Head of caudate nucleus (tissue), 42 donors: ENCODE measurements at places on chromosomes 5 and 9.

- no peak for DNase-seq
These were observed 69.5 kb downstream of the PRR16 start for GRCh38 chr5:120533581-120533980.

DNA sequence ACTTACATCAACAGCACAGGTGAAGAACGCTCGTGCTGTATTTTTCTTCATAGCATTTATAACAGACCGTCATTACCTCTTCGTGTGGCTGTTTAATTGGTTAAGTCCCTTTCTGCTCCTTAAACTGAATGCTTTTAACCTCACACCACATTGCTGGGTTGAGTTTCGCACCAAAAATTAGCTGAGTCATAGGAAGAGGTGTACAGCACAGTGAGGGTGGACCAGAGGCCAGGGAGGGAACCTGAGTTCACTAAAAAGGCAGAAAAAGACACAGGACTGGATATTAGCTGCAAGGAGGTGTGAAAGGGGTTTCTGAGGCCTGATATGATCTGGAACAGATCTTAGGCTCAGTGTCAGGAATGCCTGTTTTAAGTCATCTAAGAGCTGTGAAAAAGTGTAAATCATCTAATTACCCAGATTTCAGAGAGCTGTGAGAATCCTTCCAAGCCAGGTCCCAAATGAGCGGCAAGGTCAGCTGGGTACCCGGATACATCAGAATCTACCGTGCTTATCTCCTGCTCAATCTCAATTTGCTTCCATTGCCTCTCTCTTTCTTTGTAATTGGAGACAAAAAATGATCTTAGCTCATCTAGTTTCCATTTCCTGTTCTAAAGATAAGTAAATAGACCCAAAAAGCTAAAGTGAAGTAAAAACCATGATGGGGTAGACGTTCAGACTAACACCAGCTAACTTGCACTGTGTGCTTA, 7.1 kb upstream of the CFAP90 start:
- DNase-seq, result no peak

GRCh38 chr5:15354021-15354420, 146.0 kb upstream of the FBXL7 start:
- DNase-seq, result no peak

DNA sequence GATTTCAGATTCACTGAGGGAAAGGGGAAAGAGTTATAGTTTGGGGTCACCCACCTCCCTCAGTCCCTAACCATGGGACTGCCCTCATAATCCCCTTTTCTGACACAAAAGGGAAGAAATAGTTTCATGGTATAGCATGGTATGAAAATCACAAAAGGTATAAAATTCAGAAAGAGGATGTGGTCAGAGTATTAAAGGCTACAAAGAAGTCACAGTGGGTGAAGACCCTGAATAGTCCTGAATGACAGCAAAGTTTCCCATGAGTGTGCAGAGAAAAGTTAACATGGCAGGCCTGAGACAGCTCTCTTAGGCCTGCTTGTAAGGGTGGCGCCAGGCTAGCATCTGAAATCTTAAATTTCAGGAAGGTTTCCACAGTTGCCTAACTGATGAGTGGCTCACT, 290.6 kb upstream of the ZNF608 start:
- DNase-seq, result no peak

GRCh38 chr5:179194941-179195381, 134.8 kb downstream of the ZNF354C start:
- DNase-seq, result no peak

DNA sequence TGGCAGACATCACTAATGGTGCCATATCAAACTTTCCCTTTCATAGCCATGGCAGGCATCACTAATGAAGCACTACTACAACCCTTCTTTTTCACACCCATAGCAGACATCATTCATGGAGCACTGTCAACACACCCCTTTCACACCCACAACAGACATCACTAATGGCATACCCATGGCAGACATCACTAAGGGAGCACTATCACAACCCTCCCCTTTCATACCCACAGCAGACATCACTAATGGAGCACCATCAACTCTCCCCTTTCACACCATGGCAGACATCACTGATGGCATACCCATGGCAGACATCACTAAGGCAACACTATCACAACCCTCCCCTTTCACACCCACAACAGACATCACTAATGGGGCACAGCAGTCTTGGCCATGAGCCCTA, 33.7 kb downstream of the LAMC3 start:
- no peak for DNase-seq

GRCh38 chr5:106094204-106094607, 1576.5 kb downstream of the EFNA5 start:
- no peak for DNase-seq

- no peak for DNase-seq
These were observed 45.2 kb downstream of the HSD17B3 start for GRCh38 chr9:96256800-96257199.

GRCh38 chr5:172350212-172351181, 66.9 kb upstream of the UBTD2 start:
- no peak for DNase-seq

DNA sequence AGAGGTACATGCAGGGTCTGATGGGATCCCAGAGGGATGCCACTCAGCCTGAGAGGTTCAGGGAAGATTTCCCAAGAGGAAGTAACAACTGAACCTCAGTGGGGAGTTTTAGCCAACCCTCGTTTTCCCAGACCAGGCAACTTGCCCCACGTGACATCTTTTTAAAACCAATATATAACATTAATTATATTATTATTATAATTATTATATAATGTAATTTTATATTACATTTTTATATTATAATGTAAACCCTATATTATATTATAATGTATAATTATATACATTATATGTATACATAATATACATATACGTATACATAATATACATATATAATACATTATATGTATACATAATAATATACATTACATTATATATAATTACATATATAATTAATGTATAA, 62.8 kb upstream of the WWC1 start:
- no peak for DNase-seq

- DNase-seq, result no peak
These were observed 155.1 kb downstream of the NR3C1 start for GRCh38 chr5:143248391-143248790.

GRCh38 chr9:8734760-8735159, 935.2 kb upstream of the DMAC1 start:
- DNase-seq, result no peak

GRCh38 chr5:168342151-168342825, 50.8 kb downstream of the WWC1 start:
- no peak for DNase-seq

GRCh38 chr5:55634866-55635265, 77.3 kb downstream of the SLC38A9 start:
- no peak for DNase-seq

GRCh38 chr5:71475788-71476384, 20.4 kb downstream of the BDP1 start:
- DNase-seq, result no peak

DNA sequence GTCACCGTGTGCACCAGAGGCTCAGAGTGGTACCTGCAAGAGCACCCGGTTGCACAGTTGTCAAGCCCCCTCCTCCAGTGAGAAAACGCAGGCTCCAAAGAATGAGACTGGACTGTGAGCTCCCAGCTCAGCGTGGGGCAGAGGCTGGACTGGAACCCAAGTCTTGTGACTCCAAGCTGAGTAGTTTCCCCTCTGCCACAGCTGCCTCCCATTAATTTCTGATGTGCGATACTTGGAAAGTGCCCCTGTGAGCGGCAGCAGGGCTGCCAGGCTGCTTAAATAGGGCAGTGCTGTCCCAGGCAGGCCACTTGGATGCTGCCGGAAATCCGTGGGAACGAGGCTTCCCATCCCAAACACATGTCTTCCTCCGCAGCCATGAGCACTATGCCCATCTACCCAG, 62.2 kb upstream of the ANGPTL2 start:
- DNase-seq, result peak; percentile 62

DNA sequence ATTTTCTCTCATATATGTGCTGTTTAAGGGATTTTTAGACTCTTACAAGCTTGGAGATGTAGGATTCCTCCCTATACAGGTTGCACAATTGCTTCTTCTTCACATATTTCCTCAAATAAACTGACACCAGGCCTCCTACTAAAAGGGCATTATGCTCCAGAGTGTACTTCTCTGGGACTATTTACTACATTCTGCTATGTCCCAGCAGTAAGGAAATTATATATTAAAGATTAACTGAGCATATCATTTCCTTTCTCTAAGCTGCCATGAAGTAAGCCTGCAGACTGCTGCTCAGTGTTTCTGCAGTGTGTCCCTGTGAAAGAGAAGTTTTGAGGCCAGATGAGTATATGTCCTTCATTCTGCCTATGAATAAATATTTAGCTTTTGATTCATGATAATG, 356.9 kb upstream of the NUDT12 start:
- no peak for DNase-seq
